ENCODE measurements at places on chromosomes 1 and 21.

- DNase-seq = peak; percentile 45
Measured at GRCh38 chr1:150332651-150333290, 11.4 kb downstream of the PRPF3 start.

- DNase-seq = peak; percentile 40
Measured at GRCh38 chr1:243917177-243917862, 67.3 kb upstream of the AKT3 start.

GRCh38 chr1:29808141-29808995, 572.0 kb downstream of the PTPRU start:
- DNase-seq = no peak

DNA sequence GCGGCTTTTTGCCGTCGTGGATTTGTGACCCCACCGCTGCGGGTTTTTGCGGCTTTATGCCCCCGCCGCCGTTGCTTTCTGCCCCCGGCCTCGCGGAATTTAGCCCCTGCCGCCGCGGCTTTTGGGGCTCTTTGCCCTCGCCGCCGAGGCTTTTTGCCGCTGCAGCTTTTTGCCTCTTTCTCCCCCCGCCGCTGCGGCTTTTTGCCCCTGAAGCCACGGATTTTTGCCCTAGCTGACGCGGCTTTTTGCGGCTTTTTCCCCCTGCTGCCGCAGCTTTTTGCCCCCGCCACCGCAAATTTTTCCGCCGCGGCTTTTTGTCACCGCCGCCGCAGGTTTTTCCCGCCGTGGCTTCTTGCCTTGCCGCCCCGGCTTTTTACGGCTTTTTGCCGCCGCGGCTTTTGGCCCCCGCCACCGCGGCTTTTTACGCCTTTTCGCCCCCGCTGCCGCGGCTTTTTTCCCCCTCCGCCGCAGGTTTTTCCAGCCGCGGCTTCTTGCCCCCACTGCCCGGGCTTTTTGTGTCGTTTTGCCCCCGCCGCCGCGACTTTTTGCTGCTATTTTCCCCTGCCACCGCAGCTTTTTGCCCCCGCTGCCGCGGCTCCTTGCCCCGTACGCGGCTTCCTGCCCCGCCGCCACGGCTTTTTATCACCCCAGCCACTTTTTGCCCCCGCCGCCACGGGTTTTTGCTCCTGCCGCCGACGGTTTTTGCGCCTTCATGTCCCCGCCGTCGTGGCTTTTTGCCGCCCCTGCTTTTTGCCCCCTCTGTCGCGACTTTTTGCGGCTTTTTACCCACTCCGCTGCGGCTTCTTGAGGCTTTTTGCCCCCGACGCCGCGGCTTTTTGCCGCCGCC, 3933.6 kb downstream of the SRGAP2C start:
- DNase-seq = no peak

DNA sequence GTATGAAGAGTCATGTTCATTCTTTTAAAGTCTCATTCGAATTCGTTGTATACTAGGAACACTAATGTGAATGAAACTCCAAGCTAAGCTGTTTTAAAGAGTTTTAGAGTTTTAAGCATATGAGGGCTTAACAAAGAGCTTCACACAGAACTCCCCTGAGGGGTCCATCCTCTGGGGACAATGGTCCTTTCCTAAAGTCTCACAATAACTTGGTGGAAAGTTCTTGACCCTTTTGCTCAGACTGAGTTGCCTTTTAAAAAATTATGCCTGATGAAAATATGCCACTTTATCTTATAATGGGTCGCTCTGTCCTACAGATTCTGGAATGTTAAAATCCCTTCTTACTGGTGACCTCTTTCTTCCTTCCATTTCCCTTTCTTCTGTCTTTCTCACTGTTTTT, 64.3 kb downstream of the RGL1 start:
- no peak for DNase-seq

GRCh38 chr1:224542783-224543440, 73.2 kb upstream of the CNIH3 start:
- no peak for DNase-seq

Measured in globus pallidus (tissue), 1 donor.